ENCODE measurements at places on chromosomes 4 and X.
A peak's percentile ranks its signal among the peaks of the same experiment; 100 is the strongest.

DNA sequence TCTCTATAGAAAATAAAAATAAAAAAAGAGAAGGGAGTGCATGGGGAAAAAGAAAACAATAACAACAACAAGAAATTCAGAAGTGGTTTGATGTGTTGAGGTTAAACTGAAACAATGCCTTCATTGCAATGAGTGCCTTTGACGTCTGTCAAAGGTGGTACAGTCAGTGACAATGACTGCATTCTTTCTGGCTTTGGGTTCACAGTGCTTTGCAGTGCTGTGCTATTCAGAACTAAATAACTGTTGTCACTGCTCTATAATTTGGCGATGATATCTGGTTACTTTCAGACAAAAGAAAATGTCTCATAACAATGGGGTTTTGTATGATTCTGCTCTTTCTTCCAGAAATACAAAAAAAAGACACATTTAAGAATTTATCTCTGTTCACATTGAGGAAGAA is 488.6 kb upstream of the MAGEB2 start:
- DNase-seq, result no peak

DNA sequence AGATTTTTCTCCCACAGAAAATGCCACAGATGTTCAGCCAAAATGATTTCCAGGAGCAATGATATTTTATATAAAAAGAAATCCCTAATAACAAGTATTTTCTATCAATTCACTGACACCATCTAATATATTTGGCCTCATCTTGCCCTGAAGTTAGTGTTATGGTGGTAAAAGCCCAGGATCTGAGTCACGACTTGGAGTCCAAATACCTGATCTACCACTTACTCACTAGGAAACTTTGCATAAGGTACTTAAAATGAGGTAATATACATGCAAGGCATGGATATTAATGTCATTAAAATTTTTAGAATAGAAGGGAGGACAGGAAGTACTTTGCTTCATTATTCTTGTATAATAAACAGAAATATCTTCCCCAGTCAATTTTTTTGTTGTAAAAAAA is 16.3 kb downstream of the PPP3CA start:
- no peak for DNase-seq

- no peak for DNase-seq
Observed at GRCh38 chr4:5144384-5144783, 93.1 kb downstream of the STK32B start.

- no peak for DNase-seq
Observed at GRCh38 chr4:54099748-54100574, at the start of gene GSX2. Gene GSX2 (plus strand): TSS chr4:54100163. CDS start chr4:54100345, 182 bp downstream.

GRCh38 chr4:5888222-5889001 is 4.5 kb downstream of the CRMP1 start:
- no peak for DNase-seq

- no peak for DNase-seq
Observed at GRCh38 chr4:56410247-56411062, 23.2 kb upstream of the AASDH start.

GRCh38 chr4:102760645-102761295 is at the start of gene MANBA:
Gene MANBA (minus strand): TSS chr4:102760968. CDS start chr4:102760894, 74 bp downstream.
- DNase-seq, result peak; percentile 76

Data from KG1 (cell line).